ENCODE measurements at places on chromosomes 11 and 22. TPM values are rescaled to one million over a fixed set of nuclear protein-coding genes. Genes with fewer than 3 reads are reported as not detected.

DNA sequence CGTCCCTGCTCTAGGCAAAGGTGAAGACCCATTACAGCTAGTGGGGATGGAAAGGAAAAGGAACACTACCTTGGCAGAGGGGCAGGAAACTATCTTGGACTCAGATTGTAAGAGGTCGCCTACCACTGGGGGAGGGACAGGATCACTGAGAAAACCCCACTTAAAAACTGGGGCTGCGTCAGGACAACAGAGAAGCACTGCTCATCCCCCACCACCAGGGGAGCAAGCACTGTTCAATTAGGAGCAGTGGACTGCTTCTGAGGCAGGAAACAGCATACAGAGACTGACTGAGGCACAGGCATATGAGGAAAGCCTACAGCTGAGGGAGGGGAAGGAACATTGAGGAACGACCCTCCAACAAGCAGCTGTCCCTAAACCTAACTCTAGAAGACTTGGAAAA is 20.8 kb upstream of the DLAT start:
- no peak for DNase-seq

Gene TEX12
- not detected for total RNA-seq

DNA sequence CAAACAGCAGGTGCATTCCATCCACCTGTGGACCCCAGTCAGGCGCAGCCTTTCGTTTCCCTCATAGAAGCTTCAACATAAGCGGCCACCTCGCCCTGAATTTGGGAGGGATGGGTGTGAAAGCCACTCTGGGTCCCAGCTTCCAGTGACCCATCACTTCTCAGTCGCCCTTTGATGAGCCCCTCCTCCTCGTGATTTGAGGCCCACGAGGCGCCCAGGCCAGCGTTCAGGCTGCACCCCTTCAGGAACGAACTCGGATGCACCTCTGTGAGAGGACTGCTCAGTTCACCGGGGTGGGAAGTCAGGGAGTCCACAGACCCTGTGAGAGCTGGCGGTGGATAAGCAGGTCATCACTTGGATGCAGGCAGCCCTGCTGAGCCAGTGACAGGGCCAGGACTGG is 1118.2 kb downstream of the BRD1 start:
- DNase-seq: no peak

DNA sequence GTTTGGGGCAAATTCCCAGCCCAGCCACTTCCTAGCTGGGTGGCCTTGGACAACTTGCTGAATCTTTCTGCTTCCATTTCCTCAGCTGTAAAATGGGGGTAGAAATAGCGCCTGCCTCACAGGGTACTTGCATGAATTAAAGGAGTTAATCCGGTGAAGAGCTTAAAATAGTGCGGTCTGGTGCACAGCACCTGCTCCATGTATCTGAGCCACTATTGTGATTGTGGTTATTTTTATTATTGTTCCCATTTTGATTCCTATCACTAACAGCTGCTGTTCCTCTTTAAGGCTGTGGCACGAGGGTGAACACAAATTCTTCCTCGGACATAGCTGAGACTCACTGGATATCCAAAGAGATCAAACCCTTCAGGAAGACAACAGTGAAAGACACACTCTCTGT is 46.9 kb upstream of the TP53I11 start:
- no peak for DNase-seq

DNA sequence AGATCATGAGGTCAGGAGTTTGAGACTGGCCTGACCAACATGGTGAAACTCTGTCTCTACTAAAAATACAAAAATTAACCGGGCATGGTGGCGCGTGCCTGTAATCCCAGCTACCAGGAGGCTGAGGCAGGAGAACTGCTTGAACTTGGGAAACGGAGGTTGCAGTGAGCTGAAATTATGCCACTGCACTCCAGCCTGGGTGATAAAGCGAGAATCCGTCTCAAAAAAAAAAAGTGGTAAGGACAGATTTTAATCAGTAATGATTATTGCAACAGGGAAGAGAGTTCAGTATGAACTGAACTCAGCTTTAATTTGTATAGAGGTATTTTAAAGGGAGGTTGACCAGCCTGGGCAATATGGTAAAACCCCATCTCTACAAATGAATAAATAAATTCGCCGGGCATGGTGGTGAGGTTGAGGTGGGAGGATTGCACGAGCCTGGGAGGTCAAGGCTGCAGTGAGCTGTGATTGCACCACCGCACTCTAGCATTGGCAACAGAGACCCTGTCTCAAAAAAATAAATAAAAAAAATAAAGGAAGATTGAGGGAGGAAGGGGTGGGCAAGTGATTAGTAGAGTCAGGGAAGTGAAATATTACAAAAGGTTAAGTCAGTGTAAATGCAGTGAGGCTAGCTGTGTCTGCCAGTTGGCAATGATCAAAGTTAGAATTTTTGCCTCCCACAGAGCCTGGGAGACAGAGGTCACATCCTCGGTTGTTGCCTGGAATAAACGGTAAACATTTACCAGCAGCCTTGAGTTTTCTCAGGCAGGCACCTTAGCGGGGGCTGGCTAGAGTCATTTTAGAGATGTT is 2.6 kb upstream of the MCM5 start:
- no peak for DNase-seq

Gene MIAT
- 2.0 TPM for total RNA-seq

DNA sequence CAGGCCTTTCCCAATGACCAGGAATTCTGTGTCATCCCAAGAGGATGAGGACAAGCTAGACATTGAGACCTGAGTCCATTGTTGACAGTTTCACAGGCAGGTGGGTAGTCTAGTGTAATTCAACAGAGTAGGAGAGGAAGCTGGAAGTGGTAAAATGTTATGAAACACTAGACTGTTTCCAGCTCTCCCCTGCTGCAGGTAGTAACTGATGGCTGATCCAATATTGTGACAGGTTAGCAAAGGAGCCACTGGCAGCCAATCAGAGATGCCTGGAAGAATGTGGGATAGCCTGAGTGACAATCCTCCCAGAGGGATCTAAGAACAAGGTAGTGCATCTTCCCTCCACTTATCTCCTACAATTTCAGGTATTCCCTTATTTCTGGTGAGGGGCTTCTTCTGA is 10.6 kb upstream of the GDPD4 start:
- no peak for DNase-seq

Gene VWCE
- 4.8 TPM for total RNA-seq

DNA sequence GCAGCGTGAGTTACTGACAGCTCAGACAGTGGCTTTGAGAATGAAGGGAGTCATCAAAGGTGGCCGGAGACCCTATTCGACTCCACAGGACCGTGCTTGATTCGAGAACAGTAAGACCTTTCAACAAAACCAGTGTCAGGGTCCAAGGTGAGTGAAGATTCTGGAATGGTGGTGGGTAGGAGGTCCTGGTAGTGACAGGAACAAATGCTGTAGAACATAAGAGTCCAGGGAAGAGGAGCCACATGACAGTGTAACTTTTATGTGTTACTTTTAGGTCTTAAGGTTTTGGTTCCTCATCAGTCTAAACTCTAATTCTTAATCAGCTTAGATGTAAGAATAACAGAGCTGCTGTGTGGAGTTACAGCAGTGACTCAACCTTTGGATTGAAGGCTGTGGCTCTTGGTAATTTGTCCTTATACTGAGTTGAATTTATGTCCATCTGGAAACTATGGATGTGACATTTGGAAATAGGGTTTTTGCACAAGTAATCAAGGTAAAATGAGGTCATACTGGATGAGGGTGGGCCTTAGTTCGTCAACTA is 1.8 kb downstream of the TBC1D22A start:
- no peak for DNase-seq

GRCh38 chr11:11931461-11932055 is 76.9 kb downstream of the DKK3 start:
- no peak for DNase-seq

- no peak for DNase-seq
Measured at GRCh38 chr11:13183094-13183825, 94.3 kb upstream of the BMAL1 start.

- DNase-seq: no peak
Measured at GRCh38 chr11:92125321-92125720, 99.3 kb upstream of the FAT3 start.

Gene BARX2
- total RNA-seq: 1.4 TPM

Gene CDON
- total RNA-seq: 13.1 TPM

- no peak for DNase-seq
Measured at GRCh38 chr11:65096926-65097325, 912 bp downstream of the VPS51 start.

DNA sequence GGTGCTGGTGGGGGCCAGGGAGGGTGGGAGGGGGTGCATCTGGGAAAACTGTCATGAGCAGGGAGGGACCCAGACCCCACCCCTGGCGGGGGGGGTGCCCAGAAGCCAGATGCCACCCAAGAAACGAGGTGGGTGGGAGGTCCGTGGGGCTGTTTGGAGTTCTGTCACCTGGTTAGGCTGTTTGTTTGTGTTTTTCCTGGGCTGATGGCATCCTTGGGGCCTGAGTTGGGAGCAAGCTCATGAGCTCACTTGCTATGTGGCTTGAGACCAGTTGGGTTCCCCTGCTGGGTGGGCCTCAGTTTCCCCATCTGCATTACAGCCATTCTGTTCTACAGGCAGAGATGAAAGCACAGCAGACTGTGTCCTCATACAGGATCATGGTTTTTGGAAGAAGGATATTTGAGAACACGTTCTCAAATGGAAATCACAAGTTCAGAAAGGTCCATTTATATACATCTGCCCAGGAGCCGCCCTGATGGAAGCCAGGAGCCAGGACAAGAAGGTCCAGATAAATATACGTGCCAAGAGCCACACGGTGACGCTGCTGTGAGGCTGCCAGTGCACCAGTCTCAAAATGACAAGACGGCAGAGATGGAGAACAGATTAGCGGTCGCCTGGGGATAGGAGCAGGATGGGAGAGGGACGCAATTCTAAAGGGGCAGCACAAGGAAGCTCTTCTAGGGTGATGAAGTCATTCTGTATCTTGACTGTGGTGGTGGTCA is 312.9 kb downstream of the MN1 start:
- no peak for DNase-seq

DNA sequence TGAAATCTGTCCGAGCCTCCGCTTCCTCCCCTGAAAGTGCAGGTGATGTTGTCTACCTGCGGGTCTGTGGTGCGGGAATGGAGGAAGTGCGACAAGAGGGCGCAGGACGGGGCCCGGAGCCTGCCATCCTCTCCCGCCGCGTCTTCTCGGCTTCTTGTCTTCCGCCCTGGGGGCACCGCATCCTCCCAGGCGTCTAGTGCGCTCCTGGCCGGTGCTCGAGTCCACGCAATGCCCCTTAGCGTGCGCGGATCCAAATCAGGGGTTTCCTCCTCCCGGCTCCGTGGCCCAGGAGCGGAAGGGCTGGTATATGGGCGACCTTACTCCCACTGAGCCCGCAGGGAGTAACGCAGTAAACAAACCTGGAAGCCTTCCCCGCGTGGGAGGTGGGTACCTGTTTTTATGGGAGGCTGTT is 405 bp downstream of the SFI1 start:
- no peak for DNase-seq

DNA sequence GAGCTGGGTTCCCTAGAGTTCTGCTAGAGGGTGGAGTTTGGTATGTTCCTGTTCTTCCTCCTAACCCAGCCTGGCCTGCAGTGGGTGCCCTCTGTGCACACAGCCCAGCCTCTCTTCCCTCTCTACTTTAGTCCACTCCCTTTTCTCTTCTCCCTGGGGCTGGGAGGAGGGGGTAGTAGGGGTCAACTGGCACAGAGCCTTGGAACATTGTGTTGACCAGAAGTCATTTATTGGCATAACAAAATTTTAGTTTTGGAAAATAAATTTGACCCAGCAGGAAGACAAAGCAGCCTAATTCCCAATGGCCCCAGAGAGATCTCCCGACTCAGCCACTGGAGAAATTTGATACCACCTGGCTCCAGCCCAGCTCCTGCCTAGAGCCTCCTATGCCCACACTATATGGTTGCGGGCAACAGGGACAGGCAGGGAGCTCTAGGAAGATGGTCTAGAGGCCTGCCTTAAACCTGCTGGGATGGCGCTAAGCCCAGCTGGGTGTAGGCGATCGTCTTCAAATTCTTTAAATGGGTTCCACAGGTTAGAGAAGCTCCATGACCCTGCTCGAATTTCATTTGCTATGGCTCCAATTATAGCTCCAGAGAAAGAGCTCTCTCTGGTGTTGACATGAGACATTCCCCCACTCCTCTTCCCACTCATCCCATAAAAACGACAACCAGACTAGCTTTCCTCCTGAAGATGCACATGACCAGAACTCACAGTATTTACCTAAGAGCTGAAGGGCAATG is 9.9 kb downstream of the PCSK7 start:
- peak; percentile 25 for DNase-seq

DNA sequence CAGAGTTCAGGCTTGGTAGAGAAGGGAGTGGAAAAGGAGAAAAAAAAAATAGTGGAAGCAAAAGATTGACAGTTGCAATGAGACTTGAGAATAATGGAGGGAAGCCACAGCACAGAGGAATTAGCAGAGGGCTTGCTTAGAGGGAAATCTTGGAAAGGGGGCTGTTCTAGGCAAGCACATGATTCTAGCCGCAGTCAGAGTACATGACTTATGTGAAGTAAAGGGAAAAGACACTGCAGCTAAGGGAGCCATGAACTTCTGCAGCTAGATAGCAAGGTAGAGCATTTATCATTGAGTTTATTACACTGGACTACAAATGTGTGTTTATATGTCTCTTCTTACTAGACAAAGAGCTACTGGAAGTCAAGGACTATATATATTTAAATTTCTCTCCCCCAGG is 144.0 kb upstream of the OPCML start:
- DNase-seq: no peak

DNA sequence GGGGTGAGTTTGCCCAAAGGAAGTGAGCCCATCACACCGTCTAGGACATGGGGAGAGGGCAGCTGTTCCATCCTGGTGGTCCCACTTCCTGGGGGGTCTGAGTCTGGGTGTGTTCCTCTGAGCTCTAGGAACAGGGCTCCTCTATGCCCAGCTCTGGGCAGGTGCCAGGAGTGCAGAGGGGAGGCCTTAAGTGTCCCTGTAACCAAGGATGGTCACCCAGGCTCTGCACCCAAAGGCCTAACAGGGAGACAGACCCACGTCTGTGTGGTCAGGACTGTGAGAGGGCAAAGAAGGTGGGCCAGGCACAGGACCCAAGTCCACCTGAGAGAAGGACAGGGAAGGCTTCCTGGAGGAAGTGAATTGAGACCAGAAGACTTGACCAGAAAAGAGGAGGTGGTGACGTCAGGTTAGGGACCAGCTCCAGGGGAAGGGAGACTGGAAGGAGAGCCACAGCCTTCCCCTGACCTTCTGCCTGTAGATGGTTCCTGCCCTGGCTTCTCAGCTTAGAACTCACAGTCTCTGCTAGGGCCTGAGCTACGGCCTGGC is 11.3 kb upstream of the TCF20 start:
- no peak for DNase-seq

- DNase-seq: no peak
Measured at GRCh38 chr22:23684561-23685031, 6.2 kb upstream of the RGL4 start.
